HT1080 (cell line): ENCODE measurements at places on chromosomes 3 and 15.

- no peak for DNase-seq
These were observed 24.0 kb upstream of the SPTSSB start for GRCh38 chr3:161395115-161396012.

- no peak for DNase-seq
These were observed 74.1 kb downstream of the TRAK1 start for GRCh38 chr3:42165211-42165610.

- no peak for DNase-seq
These were observed 124.2 kb downstream of the LIPC start for GRCh38 chr15:58556028-58556361.

- no peak for DNase-seq
These were observed 14.2 kb upstream of the CLEC3B start for GRCh38 chr3:45011756-45012508.

DNA sequence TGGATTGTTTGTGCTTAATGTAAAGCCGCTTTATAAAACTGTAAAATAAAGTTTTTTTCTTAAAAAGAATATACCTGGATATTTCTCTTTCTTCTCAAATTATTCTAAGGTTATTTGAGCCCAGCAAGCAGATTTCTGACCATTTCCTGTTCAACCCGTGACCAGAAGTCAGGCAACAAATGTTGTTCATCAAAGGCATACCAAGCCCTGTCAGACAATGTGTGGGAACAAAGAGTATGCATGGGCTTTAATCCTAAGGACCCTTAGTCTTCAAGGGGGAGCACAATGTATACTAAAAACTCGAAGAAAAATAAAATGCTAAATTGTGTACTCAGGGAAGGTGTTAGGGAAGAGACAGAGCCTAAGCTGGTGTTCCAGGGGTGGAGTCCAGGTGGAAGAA lies 26.6 kb upstream of the PAQR5 start:
- DNase-seq = no peak

GRCh38 chr3:141578202-141578973 lies 91.6 kb downstream of the RASA2 start:
- DNase-seq = no peak

- no peak for DNase-seq
These were observed 918.4 kb downstream of the NAALADL2 start for GRCh38 chr3:175777495-175777894.

DNA sequence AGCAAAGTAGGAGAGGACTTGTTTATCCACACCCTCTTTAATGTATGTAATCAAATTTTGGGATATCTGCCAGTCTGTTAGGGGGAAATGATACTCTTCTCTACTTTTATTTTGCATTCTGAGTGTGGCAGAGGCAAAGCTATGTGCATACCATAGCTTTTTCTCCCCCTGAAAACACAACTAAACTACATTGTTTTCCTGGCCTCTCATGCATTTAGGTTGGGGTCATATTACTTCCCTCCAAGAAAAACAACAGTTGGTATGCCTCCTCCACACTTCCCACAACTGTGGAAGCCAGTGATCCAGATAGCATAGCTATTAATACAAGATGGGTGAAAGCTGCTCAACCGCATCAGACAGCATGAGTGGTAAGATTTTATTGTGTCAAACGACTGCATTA lies 6.9 kb downstream of the RPL15 start:
- no peak for DNase-seq

DNA sequence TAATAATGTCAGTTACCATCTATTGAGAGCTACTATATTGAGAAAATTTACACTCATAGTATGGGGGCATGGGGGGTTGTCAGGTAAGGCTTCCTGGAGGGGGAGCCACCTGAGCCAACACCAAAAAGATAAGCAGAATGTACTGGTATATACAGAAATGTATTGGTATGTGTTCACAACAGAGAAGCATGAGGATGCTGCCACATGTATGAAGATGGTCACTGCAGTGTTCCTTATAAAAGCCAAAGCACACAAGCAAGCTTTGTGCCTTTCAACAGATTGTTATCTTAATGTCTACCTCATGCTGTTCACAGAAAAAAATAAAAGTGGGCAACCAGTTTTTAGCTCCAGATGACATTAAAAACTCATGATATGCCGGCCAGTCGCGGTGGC lies 149.0 kb downstream of the MAGI1 start:
- no peak for DNase-seq

DNA sequence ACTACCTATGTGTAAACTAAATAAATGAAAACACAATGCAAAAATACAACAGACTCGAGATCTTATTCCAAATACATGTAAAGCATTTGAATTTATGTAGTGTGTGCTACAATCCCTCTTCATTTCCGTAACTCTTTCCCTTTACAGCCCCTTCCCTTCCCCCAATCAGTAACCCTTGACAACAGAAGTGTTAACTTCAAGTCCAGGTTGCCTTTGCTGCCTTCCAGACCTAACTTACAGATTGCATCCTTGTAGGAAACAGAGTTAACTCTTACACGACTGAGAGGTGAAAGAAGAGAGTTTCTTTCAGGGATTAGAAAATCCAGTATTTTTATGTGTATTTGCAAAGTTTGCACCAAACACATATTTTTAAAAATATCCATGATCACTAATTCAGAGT lies 1.4 kb upstream of the ROBO1 start:
- DNase-seq = no peak

DNA sequence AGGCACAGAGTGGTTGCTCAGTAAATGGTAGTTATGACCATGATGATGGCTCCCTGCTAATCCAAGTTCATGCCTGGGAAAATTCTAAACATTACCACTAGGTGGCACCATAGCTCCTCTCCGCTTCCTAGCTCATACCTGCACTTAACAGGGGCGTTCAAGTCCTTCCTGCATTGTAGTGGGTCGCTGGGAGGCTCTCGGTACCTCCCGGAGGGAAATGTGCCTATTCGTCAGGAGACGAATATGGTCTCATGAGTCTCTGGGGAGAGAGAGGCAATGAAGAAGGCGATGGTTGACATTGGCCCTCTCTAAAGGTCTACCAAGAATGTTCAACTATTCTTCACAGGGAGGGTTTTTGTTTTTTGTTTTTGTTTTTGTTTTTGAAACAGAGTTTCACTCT lies 10.9 kb downstream of the MESP1 start:
- peak; percentile 71 for DNase-seq

DNA sequence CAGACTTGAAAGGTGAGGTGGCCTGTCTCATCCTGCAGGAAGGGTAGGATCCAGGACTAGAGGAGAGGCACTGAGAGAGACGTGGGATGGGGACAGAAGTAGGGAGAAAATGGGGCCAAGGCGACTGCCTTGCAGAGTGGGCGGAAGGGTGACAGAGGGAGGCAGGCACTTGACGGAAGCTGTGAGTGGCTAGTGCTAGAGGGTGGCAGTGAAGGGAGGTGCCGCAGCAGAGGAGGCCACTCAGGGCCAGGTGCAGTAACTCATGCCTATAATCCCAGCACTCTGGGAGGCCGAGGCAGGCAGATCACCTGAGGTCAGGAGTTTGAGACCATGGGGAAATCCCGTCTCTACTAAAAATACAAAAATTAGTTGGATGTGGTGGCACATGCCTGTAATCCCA lies 7.3 kb downstream of the CCDC33 start:
- no peak for DNase-seq

GRCh38 chr15:70132139-70132538 lies 34.4 kb upstream of the TLE3 start:
- no peak for DNase-seq

- peak; percentile 58 for DNase-seq
These were observed 155.9 kb upstream of the CNTN4 start for GRCh38 chr3:1942781-1943180.

GRCh38 chr3:157667493-157667892 lies 164.3 kb upstream of the VEPH1 start:
- no peak for DNase-seq

GRCh38 chr3:109050591-109051167 lies 67.3 kb downstream of the MORC1 start:
- DNase-seq = peak; percentile 30

GRCh38 chr3:171842864-171843518 lies at the start of gene TMEM212:
Gene TMEM212 (plus strand): TSS chr3:171843349. CDS start chr3:171843384, 35 bp downstream.
- DNase-seq = peak; percentile 74

GRCh38 chr3:179504371-179504770 lies 53.1 kb upstream of the GNB4 start:
- no peak for DNase-seq

- no peak for DNase-seq
These were observed 2.6 kb downstream of the TNIK start for GRCh38 chr3:171457607-171458061.

- no peak for DNase-seq
These were observed 367.2 kb downstream of the CNTN4 start for GRCh38 chr3:2465842-2466241.

DNA sequence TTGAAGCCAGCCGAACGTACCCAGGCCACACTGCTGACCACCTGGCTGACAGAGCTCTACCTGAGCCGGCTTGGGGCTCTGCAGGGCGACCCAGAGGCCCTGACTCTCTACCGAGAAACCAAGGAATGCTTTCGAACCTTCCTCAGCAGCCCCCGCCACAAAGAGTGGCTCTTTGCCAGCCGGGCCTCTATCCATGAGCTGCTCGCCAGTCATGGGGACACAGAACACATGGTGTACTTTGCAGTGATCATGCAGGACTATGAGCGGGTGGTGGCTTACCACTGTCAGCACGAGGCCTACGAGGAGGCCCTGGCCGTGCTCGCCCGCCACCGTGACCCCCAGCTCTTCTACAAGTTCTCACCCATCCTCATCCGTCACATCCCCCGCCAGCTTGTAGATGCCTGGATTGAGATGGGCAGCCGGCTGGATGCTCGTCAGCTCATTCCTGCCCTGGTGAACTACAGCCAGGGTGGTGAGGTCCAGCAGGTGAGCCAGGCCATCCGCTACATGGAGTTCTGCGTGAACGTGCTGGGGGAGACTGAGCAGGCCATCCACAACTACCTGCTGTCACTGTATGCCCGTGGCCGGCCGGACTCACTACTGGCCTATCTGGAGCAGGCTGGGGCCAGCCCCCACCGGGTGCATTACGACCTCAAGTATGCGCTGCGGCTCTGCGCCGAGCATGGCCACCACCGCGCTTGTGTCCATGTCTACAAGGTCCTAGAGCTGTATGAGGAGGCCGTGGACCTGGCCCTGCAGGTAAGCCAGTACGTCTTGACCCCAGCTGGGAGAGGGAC lies 6.2 kb downstream of the VPS18 start:
- DNase-seq = no peak

DNA sequence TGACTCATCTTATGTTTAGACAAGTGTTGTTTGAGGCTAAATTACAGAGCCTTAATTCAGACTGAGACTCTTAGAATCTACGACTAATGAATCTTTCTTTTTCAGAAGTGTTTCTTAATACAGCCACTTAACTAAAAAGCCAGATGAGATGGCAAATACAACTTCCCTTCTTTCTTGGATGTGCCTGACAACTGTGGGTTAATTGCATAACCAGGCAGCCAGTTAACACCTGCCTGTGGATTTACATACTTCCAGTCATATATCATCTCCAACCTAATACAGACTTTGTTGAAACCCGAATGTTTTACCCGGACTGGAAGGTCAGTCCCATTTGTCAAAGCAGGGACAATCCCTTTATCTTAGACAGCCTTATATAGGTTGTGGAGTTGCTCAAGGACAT lies 297.6 kb downstream of the VPS13C start:
- DNase-seq = no peak

GRCh38 chr15:45200799-45201556 lies 13.2 kb upstream of the SHF start:
- DNase-seq = peak; percentile 83

- no peak for DNase-seq
These were observed 6.3 kb downstream of the ADGRG7 start for GRCh38 chr3:100615684-100616083.

GRCh38 chr15:59550956-59551355 lies 60.6 kb upstream of the GCNT3 start:
- no peak for DNase-seq

DNA sequence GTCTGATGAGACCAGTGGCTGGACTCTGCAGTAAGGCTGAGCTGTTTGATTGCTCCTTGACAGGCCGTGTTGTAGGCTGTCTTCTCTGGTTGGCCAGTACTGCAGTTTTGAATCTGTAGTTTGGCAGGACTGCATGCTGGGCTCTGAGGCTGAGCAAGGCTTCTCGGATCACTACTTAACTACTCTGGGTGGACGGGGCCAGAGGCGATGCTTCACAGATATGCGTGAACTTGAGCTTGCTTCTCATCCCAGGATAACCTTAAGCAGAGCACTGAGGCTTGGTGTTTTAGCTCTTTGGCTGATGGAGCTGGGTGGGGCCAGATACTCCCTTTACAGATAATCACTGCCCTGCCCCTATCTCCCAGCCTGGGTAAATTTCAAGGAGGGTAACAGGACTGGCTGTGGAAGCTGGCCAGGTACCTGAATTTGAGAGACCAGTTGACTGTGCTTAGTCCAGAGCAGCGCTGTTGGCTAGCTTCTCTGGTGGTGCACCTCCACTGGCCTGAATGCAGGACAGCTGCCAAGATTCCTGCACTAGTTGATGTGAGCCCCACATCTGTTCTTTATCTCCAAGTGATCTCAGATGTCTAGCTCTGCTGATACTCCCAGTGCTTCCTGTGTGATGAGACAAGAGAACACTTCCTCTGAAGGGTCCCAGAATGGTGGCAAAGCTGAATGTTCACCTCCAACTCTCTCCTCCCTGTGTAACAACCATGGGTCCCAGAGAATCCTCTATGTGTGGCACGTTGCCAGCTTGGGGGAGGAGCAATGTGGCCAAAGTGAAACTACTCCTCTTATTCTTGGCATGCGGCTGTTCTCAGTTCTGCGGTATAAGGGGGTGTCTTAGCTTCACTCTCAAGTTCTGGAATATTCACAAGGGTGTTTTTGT lies 37.9 kb downstream of the RPL39L start:
- DNase-seq = peak; percentile 70

GRCh38 chr3:48661501-48662144 lies 1.1 kb downstream of the CELSR3 start:
- DNase-seq = no peak

GRCh38 chr3:144553301-144553700 lies 581.7 kb downstream of the DIPK2A start:
- no peak for DNase-seq

GRCh38 chr3:158104431-158104921 lies 1.7 kb downstream of the SHOX2 start:
- no peak for DNase-seq

- DNase-seq = no peak
These were observed 10.2 kb upstream of the DLL4 start for GRCh38 chr15:40918799-40919392.

- DNase-seq = no peak
These were observed 36.0 kb downstream of the RFX7 start for GRCh38 chr15:56207711-56208110.

GRCh38 chr3:153052096-153052460 lies 109.9 kb upstream of the RAP2B start:
- DNase-seq = peak; percentile 99

GRCh38 chr3:167032267-167032876 lies 347.7 kb downstream of the ZBBX start:
- DNase-seq = peak; percentile 52

- DNase-seq = peak; percentile 25
These were observed 96.8 kb upstream of the LMOD3 start for GRCh38 chr3:69219101-69219708.
